ENCODE measurements at places on chromosomes 1 and 21.
A peak's percentile ranks its signal among the peaks of the same experiment; 100 is the strongest.

- DNase-seq: no peak
Observed at GRCh38 chr1:236701782-236702181, 15.5 kb downstream of the ACTN2 start.

DNA sequence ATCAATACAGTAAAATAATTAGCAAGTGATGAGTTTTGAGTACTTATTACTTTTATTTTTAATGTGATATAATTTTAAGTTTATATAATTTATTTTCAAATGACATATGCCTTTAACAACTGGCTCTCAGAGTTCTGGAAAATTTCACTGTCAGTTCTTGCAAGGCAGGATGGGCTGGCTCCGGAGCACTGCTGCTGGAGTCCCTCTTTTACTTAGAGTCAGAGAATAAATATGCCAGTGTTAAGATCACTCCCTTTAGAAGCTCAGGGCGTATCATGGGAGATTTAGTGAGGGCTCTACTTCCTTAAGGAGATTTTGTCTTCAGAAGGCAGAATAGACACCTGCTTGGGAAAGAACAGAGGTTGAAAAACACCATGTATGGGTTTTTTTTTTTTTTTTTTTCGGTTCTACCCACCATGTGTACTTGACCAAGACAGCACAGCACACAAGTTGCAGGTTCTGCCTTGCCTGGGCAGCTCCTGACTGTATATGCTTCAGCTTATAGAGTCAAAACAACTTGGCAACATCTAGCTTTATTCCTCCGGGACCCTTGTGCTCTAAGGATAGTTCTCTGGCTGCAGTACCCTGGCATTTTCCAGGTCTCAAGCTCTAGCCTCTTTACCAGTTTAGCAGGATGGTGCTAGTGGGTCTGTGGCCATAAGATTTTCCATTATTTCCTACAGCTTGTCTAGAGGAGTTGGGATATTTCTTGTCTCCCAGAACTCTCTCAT is 29.7 kb upstream of the FMOD start:
- no peak for DNase-seq

DNA sequence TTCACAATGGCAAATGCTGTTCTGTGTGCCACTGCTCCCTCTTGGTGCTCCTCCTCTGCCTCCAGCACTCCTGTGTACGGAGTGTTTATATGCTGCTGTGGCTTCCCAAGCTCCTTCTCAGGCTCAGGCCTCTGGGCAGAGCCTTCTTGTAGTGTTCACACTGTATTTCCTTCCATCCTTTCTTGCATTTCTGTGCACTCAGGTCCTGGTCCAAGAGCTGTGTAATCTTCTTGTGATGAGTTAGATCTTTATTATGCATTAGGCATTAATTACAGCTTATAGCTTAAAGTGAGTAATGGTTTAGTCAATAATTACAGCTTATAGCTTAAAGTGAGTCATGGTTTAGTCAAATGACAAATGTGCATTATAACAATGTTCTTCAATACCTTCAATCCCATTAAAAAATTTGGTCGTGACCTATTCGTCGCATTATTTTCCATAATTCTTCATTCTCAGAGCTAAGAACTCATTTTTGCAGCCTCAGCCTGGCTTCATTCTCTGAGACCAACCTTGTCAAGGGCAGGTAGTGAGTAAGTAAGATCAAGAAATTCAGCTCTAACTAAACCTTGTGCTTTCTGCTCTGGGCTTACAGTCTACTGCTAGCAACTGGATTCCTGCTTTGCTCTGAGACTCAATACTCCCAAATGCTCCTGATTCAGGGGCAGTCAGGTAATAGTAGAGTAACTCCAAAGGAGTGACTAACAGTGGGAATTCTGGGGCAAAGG is 154.5 kb upstream of the SPAG17 start:
- no peak for DNase-seq

- DNase-seq: no peak
Observed at GRCh38 chr1:29282135-29282923, 46.0 kb downstream of the PTPRU start.

DNA sequence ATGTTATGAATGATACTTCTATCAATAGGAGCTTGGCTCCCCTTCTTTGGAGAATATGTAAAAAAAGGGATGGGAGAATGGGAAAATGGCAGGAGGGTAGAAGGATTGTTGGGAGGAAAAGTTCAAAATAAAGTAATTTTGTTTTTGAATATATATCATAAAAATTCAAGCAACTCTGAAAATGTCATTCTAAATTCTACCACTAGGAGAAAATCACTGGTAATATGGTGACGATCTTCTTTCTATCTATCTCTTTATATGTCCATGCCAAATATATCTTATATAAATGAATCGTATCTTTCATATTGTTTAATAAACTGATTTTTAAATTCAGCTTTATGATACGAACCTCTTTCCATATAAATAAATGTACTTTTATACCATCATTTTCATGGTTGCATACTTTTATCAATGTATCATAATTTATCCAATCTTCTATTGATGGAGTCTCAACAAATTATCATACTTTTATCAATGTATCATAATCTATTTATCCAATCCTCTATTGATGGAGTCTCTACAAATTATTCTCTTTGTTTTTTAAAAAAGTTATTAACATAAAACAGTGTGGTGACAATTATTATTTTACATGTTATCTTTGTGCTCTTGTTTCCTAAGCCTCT is 73.7 kb upstream of the MARK1 start:
- DNase-seq: no peak

- no peak for DNase-seq
Observed at GRCh38 chr1:5647234-5647633, 345.0 kb downstream of the NPHP4 start.

GRCh38 chr1:28021064-28021463 is 61.3 kb downstream of the XKR8 start:
- no peak for DNase-seq

GRCh38 chr1:34792868-34793727 is at the start of gene GJA4:
TSS of gene GJA4 (plus strand) at chr1:34792999. CDS start at chr1:34794214, 1,215 bp downstream.
- no peak for DNase-seq

DNA sequence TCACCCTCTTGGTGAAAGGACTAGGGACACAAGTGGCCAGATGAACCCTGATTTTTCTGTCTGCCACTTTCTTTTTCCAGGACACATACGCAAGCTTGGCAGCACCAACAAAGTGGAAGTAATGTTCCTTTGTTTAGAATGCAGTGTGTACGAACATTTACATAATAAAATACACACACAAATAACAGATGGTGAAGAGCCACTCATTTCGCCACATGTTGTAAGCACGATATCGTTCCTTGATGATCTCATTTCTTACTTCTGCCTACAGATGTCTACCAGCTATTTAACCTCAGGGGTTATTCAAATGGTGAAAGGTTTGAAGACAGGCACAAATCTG is 670.2 kb upstream of the CXADR start:
- DNase-seq: no peak

GRCh38 chr1:211985556-211986264 is 49.6 kb downstream of the INTS7 start:
- DNase-seq: no peak

GRCh38 chr1:40630488-40631223 is 34.8 kb downstream of the RIMS3 start:
- no peak for DNase-seq

- DNase-seq: no peak
Observed at GRCh38 chr1:183291802-183292514, 105.9 kb downstream of the LAMC2 start.

DNA sequence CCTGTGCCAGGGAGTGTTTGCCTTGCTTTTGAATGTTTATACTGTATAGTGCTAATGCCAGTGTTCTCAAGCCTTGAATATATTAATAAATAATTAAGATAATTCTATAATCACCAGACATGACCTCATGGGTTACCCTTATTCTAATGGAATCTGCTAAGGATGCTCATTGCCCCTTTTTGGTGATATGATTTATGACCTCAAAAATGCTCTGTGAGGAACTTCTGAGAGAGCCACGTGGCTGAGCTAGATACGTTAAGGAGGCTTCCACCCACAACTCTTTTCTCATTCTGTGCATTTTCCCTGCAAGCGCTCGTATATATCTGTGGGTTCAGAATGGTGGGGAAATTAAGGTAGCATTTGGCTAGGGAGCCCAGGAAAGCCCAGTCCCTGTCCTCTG is 19.6 kb upstream of the SLC30A1 start:
- no peak for DNase-seq

- no peak for DNase-seq
Observed at GRCh38 chr1:68191717-68192116, 40.6 kb downstream of the WLS start.

GRCh38 chr1:224513787-224514209 is 79.2 kb upstream of the WDR26 start:
- DNase-seq: peak; percentile 71

GRCh38 chr1:150267896-150268295 is 920 bp downstream of the APH1A start:
- DNase-seq: no peak

DNA sequence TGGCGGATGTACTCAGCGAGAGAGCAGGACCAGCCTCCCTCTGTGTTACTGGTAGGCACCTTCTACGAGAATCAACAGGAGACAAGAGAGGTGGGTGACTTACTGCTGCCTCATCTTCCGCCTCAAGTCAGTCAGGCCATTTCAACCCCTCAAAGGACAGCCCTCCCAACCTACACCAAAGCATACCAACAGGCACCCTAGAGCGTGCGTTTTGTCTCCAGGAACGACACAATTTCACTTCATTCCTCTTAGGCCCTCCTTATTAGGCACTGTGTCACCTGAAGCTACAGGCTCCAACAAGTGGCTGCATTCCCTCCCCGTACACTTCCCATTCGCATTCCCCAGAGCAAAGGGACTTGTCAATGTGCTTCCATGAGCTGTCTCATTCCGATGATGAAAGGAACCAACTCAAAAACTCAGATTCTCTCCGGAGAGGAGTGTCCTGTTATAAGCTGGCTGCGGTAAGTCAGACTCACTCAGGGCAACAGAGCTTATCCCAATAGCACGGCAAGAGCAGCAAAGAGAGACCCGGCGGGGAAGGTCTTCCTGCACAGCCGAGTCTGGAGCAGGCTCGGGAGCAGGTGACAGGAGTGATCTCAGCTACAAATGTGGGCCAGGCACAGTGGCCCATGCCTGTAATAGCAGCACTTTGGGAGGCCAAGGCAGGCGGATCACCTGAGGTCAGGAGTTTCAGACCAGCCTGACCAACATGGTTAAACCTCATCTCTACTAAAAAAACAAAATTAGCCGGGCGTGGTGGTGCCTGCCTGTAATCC is 120.6 kb upstream of the IFFO2 start:
- no peak for DNase-seq

DNA sequence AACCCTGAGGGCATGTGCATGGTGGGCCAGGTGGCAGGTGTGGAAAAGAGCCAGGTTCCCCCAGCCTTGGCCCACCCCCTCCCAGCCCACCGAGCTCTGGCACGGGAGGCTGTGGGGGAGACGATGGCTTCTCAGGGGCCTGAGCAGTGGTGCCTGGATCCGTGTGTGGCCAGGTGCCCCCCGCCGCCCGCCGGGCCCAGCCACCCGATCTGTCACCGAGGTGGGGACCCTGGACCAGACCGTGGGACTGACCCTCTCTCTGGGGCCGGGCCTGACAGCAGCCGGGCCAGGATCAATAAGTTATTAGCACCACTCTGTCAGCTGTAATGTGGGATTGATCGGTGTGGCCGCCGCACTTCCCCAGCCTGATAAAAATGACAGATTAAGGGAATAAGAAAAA is 13.8 kb downstream of the SAMD11 start:
- no peak for DNase-seq

DNA sequence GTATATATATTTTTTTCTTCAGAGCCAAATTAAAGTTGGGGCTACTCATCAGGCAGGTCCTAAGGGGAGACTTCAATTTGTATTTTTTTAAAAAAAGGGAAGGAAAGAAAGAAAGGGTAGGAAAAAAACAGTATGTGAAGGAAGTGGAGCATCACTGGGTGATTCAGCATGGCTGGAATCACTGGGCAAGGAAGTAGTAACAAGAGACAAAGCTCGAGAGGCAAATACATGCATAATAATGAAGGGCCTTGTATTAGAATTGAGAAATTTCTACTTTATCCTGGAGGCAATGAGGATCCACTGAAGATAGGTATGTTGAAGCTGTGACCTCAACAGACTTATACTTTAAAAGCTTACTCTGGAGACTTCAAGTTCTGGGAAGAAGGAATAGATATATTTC is 184.4 kb downstream of the COQ8A start:
- DNase-seq: no peak

- no peak for DNase-seq
Observed at GRCh38 chr1:41171266-41171874, 70.7 kb downstream of the SCMH1 start.

DNA sequence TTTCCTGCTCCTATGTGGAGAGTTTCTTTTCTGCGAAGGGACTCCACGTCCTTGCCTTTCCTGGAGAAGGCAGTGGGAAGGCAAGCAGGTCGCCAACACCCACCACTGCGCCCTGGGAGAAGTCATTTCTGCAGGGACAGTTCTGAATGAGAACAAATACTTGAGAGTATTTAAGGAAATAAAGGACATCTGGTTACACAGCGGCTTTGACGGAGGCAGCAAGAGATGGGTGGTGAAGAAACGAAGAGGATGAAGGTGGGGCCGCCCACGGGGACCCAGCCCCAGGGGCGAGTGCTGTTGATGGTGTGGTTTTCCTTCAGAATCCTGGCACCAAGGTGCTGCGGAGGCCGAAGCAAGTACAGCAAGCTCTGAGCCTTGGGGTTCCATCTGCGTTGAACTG is 75.5 kb downstream of the PSMG1 start:
- no peak for DNase-seq

DNA sequence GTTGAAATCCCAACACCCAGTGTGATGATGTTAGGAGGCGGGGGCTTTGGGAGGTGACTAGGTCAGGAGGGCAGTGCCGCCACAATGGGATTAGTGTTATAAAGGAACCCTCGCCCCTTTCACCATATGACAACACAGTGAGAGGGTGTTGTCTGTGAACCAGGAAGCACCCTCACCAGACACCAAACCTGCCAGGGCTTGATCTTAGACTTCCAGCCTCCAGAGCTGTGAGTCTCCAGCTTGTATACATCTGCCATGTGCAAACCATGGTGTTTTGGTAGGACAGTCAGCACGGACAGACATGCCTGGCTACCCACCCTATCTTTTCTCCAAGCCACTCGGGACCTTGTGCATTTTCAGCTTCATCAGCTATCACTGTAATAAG is 4.0 kb downstream of the TRIM11 start:
- DNase-seq: no peak

GRCh38 chr1:189751311-189751710 is 726.4 kb downstream of the BRINP3 start:
- no peak for DNase-seq

DNA sequence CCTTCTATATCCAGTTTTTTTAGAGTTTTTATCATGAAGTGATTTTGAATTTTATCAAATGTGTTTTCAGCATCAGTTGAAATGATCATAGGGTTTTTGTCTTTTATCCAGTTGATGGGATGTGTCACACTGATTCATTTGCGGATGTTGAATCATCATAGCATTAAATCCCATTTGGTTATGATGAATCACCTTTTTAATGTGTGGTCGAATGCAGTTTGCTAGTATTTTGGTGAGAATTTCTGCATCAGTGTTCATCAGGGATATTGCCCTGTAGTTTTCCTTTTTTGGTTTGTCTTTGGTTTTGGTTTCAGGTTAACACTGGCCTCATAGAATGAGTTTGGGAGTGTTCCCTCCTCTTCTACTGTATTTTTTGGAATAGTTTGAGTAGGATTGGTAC is 80.3 kb downstream of the DIRAS3 start:
- DNase-seq: no peak

Measured in activated T-helper 1 cell treated with anti-CD3 and anti-CD28 coated beads, Interleukin-12 subunit alpha, Interleukin-12 subunit beta, Interleukin-2, Interleukin-4 antibody, amounts not matched to agents 30 ng/mL and 10 ng/mL and 1 ng/mL, durations not matched to agents 14 hours and 24 hours and 36 hours (primary cell).